Posterior vena cava (tissue), 2 donors: ENCODE measurements at places on chromosomes 2 and 18. TPM values are rescaled to one million over a fixed set of nuclear protein-coding genes. Genes with fewer than 3 reads are reported as not detected.
A peak's percentile ranks its signal among the peaks of the same experiment; 100 is the strongest.

GRCh38 chr2:71552861-71553301 is 99.5 kb downstream of the DYSF start:
- DNase-seq = peak; percentile 71

Gene MROH2A
- total RNA-seq = not detected

DNA sequence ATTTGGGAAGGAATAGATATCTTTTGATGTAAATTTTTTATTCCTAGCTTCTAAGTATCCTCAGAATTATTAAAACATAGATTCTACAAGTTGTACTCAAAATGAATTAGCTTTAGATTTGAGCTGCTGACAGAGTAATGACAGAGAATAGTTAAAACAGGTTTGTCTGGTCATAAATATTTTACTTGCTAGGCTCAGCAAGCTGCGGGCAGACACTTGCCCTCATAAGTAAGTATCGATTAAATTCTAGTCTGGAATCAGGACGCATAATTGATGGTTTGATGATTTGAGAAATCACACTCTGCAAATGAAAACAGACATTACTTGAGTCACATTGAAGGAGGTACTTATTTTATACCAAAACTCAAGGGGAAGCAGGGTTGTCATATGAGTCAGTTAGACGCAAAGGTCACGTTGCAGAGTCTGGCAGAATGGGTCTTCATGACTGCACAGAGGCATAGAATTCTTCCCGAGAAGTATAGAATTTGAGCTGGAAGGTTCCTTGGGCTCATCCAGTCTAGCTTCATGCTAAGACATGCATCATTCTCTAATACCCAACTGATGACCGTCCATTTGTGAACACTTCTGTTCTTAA is 27.5 kb downstream of the ARL4C start:
- DNase-seq = no peak

DNA sequence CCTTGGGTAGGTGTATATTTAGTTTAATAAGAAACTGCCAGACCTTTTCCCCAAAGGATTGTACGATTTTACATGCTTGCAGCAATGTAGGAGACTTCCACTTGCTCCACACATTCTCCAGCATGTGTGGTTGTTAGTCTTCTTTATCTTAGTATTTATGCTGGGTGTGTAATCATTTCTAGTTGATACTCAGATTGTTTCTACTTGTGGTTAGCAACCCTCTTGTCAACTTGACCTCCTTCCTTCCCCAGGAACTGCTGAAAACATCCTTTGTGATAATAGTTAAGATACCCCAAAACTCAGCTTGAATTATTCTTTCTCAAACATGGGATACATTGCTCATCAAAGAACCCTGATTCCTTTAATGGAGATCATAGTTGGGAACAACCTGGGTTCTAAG is 37.2 kb upstream of the CYBRD1 start:
- no peak for DNase-seq

Gene ADCYAP1
- 2.1 TPM for total RNA-seq

Gene DSG2
- 2.6 TPM for total RNA-seq

DNA sequence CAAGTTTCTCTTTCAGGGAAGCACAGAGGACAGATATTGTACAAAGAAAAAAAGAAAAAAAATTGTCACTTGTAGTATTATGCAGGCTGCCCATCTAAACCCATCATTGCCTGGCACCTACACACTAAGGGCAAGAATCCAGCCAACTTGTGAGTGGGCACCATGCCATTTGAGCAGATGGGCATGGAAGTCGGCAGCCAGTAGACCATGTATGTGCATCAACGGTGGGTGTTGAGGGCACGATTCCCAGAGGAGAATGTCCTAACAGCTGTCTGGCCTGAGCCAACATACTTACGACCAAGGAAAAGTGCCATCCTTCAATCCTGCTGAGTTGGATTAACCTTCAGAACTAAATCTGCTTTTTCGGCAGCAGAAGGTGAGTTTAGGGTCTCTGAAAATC is 63.9 kb downstream of the ARHGAP15 start:
- DNase-seq = no peak

GRCh38 chr2:78908973-78909372 is 116.5 kb upstream of the REG3G start:
- no peak for DNase-seq

DNA sequence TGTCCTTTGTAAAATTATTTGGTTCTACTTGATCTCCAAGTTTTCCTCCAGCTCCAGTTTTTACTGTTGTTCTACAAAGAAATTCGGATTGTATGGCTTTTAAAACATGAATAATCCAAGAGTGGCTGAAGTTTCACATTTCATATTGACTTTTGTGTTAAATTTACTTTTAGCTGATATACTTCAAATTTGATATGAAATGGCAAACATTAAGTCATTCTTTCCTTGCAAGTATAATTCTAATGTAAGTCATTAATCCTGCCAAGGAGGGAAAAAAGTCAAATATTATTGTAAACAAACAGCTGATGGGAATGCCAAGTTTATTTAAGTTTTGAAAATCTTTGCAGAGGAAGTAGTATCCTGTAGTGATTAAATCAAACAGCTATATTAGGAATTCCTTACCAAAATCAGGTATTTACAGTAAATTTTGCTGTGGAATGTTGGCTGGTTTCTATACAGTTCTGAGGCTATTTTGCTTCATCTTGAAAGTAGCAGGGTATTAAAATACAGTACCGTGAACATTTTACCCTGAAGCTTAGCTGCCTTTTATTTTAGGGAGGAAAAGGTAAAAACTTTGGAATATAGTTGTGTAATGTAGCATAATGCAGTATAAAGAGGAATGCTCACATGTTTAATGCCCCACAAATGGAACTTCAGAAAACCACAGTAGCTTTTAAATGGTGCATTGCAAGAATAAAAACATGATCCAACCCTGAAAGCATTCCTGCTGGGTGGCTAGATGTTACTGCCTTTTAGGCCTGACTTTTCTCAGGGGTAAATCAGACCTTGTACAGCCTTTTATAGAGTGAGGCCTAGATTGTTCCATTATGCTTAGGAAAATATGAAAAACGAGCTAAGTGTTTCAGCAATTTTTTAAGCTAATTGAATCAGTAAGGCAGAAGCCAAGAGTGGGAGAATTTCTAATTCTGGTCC is 62.7 kb upstream of the NT5C1B start:
- no peak for DNase-seq

- no peak for DNase-seq
Observed at GRCh38 chr2:163246135-163246534, 407.6 kb upstream of the KCNH7 start.

Gene NEB
- 1.8 TPM for total RNA-seq

- no peak for DNase-seq
Observed at GRCh38 chr2:154911729-154912128, 213.2 kb downstream of the KCNJ3 start.

Gene DUSP2
- total RNA-seq = 3.5 TPM

- no peak for DNase-seq
Observed at GRCh38 chr18:35464831-35465279, 32.9 kb downstream of the INO80C start.

GRCh38 chr2:165274698-165275097 is 35.5 kb downstream of the SCN2A start:
- DNase-seq = peak; percentile 95

- no peak for DNase-seq
Observed at GRCh38 chr18:28432339-28432738, 255.4 kb upstream of the CDH2 start.

GRCh38 chr2:109601783-109602182 is 12.0 kb downstream of the SEPTIN10 start:
- DNase-seq = no peak

GRCh38 chr2:237214030-237214675 is 128.5 kb downstream of the COPS8 start:
- DNase-seq = no peak

- DNase-seq = no peak
Observed at GRCh38 chr18:46155641-46156051, 51.5 kb downstream of the HAUS1 start.

Gene REG3A
- not detected for total RNA-seq

DNA sequence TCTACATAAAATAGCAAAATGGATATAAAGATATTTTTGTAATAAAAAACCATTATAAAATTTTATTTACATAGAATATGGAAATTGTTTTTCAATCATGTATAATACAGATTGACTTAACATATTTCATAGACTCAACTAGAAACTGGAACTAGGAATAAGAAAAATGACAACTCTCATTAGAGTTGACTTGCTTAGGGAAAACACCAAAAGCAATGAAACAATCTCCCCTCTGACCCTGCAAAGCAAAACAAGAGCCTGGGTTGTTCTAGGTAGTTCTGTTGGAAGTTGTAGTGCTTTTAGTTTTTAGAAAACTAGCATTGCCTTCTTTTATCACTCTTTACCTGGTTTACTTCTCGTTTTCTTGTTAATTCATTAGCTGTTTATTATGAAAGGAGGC is 32.2 kb upstream of the MTIF2 start:
- no peak for DNase-seq

GRCh38 chr2:144431392-144431783 is 88.5 kb downstream of the ZEB2 start:
- DNase-seq = no peak

DNA sequence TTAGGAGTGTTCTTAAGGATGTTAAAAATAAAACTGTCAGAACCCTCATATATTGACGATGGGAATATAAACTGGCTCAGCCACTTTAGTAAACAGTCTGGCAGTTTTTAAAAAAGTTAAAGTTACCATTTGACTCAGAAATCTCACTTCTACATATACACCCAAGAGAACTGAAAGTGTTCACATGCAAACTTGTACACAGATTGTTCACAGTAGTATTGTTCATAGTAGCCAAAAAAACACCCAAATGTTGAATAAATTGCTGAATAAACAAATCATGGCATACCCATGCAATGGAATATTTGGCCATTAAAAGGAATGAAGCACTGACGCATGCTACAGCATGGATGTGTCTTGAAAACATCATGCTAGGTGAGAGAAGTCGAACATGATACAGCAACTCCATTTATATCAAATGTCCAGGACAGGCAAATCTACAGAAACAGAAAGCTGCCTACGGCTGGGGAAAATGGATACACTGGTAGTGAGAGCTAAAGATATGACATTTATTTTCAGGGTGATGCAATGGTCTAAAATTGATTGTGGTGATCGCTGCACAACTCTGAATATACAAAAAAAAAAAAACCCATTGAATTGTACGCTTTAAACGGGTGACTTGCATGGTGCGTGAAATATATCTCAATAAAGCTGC is 10.1 kb downstream of the RPL31 start:
- no peak for DNase-seq

DNA sequence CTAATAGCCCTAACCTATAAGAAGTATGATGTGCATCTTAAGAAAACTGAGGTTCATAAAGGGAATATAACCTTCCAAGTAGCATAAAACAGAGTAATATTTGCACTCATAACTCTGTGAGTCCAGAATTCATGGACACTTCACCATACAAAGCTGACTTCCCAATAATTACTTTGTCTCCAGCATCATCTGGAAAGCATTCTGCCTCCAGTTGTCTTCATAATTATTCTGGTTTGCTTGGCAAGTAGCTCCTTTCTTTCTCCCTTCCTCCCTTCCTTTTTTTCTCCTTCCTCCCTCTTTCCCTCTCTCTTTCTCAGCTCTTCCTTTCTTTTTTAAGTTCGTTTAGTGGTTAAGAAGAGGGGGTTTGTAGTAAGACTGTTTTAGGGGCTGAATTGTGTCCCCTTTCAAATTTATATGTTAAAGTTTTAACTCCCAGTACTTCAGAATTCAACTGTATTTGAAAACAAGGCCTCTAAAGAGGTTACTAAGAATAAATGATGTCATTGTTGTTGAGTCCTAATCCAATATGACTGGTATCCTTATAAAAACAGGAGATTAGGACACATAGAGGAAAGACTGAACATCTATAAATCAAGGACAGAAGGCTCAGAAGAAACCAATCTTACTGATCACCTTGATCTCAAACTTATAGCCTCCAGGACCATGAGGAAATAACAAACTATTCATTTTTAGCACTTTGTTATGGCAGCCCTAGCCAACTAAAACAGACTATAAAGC is 28.9 kb downstream of the TFPI start:
- no peak for DNase-seq

- DNase-seq = no peak
Observed at GRCh38 chr18:77118256-77119090, 14.1 kb downstream of the MBP start.

- DNase-seq = no peak
Observed at GRCh38 chr2:118774458-118775133, 72.9 kb downstream of the EN1 start.

DNA sequence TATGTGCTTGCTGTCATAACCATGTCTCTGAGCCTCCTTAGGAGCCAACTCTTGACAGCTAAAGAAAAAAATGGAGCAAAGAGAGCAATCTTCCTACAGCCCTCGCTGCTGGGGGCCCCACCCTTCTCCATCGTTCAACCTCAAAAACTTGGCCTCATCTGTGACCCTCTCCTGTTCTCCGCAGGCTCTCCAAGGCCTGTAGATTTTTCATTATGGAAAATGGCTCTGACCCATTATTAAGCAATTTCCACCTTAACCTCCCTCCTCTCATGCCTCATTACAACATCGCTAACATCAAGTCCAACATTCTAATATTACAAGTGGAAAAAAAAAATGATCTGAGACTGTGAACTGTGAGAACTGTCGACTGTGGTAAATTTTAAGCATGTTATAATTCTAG is 98.7 kb downstream of the SLC8A1 start:
- peak; percentile 79 for DNase-seq

Gene TNS1
- total RNA-seq = 1,508 TPM

- no peak for DNase-seq
Observed at GRCh38 chr2:98269830-98270229, 76.4 kb upstream of the CNGA3 start.

Gene FAP
- total RNA-seq = 54.8 TPM

- DNase-seq = no peak
Observed at GRCh38 chr18:28735731-28736130, 558.8 kb upstream of the CDH2 start.

DNA sequence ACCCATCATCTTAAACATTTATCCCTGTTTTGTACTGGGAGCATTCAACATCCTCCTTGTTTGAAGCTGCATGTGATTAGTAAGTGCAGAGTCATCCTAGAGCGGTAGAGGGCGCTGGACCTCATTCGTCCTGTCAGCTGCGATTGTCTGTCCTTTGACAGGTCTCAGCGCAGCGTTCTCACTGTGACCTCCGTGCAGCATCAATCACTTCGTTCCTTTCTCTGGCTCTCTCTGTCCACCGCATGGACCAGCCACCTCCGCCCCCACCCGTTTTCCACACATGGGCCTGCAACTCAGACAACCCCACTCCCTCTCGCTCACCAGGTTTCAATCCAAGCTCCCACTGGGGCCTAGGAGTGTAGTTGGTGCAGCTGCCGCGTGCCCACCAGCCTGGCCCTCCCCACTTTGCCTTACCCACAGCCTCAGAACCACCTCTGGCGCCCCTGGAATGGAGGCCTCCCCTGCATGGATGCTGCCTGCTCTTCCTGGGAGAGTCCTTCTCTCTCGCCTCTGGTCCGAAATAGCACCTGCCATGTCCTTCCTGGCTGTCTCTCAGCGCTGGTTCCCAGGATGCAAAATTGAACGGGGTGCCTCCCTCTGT is 90.5 kb downstream of the NDUFA10 start:
- peak; percentile 85 for DNase-seq

GRCh38 chr2:11936761-11937160 is 190.3 kb downstream of the LPIN1 start:
- no peak for DNase-seq

- DNase-seq = no peak
Observed at GRCh38 chr2:187593697-187594096, 39.5 kb upstream of the TFPI start.
